ENCODE measurements at places on chromosomes 2 and 18.

GRCh38 chr2:75541430-75541829 lies 19.3 kb downstream of the EVA1A start:
- no peak for DNase-seq

DNA sequence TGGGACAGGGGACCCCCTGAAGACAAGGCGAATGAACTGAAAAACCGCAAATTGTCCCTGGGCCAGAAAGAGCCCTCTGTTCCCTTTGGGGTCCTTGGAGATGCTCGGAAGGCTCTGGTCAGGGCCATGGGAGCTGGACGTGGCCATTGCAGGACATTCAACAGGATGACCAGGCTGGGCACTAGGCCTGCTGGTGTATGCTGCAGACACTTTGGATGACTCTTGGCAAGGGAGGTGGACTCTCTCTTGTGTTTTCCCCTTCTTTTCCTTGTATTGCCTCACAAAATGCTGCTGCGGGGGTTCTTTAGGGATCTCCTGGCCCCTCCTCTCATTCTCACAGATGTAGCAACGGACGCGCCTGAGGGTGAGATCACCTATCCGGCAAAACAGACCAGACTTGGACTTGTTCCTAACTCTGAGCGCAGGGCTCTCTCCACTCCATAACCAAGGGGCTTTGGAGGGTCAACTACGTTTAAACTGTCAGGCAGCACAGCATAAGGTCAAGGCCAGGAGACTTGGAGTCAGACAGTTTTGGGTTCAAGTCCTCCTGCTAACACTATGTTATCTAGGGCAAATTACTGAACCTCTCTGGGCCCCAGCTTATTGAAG lies 41.8 kb upstream of the SH3RF3 start:
- DNase-seq = no peak

DNA sequence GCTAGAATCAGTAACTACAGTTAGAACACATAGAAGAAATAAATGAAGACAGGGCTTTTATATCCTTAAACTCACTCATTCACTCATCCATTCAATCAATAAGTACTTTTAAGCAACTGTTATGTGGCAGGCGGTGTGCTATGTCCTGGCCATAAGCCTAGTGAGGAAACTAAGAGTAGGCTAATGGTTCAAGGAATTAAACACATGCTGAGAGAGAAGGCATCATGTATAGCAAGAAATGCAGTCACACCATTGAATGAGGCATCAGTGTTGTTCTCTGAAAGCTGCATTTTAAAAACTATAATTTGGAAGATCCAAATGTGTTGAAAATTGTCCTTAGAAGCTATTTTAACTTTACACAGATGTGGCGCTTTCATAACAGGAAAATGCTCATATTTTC lies 86.5 kb upstream of the DTNA start:
- DNase-seq = no peak

DNA sequence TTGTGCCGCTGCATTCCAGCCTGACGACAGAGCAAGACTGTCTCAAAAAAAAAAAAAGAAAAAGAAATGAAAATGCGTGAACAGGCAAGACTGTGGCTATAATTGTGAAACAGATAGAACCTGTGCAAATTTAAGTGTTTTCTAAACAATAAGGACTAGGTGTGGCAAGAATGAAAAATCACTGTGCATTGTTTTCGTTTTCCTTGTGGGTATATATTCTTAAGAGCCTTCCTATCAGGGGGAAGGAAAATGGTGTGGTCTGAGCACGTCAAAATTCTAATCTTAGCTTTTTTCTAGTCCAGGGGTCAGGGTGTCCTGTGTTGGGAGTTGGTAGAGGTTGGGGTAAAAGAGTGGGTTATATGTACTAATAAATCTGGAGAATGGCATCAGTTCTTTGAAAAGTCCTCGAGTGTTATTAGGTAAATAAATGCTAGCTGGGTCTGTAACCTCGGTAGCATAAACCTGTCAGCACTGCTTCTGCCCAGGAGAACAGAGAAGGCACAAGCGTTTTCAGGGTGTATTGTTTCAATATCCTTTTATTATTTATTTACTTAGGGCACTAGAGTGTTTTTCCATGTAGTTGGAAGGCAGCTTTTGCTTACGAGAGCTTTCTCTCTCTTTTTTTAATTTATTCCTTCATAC lies 11.6 kb downstream of the ATP6V1C2 start:
- DNase-seq = no peak

GRCh38 chr2:23495661-23496114 lies 110.7 kb downstream of the KLHL29 start:
- DNase-seq = no peak

GRCh38 chr2:191530618-191531017 lies 147.3 kb upstream of the NABP1 start:
- no peak for DNase-seq

DNA sequence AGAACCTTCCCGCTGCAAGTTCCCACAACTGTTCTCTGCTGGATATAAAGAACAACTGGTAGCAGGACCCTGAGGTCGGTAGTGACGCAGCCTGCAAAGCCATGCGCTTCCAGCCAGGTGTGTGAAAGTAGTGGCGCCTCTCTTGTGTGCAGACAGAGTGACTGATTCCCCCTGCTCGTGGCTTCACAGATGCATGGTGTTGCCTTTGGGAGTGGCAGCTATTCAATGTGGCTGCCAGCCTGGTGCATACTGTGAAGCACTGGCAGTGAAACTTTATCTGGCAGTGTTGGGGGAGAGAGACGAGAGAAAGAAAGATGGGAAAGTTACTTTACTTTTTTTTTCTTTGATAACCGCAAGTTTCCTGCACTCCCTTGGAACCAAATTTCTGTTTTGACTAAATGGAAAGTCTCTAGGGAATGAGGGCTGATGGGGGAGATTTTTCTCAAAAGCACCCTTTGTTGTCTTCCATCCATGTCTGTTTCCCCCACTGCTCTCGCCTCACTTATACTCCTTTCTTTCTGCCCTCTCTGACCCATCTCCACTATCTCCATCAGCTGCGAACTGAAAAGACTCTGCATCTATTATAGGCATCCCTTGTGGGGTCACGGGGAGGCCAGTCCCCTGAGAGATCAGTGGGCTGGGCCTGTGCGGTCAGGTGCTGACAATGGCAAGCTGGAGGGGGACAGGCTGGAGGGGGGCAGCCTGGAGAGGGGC lies 90.0 kb upstream of the TNP1 start:
- no peak for DNase-seq

- no peak for DNase-seq
Observed at GRCh38 chr18:58279504-58280175, 235.6 kb downstream of the NEDD4L start.

DNA sequence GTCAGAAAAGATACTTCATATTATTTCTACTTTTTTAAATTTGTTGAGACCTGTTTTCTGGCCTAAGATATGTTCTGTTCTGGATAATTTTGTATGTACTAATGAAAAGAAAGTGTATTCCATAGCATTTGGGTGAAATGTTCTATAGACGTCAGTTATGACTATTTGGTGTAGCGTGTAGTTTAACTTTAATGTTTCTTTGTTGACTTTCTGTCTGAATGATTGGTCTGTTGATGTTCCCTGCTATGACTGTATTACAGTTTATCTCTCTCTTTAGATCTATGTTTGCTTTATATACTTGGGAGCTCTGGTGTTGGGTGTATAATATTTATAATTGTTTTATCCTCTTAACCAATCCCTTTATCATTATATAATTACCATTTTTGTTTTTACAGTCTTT lies 352.4 kb downstream of the PTPRM start:
- DNase-seq = no peak

- no peak for DNase-seq
Observed at GRCh38 chr2:102591491-102592045, 27.8 kb upstream of the SLC9A2 start.

DNA sequence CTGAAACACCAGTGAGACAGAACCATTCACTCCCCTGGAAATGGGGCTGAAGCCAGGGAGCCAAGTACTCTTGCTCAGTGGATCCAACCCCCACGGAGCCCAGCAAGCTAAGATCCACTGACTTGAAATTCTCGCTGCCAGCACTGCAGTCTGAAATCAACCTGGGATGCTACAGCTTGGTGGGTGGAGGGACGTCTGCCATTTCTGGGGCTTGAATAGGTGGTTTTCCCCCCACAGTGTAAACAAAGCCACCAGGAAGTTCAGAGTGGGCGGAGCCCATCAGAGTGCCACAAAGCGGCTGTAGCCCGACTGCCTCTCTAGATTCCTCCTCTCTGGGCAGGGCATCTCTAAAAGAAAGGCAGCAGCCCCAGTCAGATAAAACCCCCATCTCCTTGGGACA lies 292.8 kb downstream of the LNPK start:
- no peak for DNase-seq

GRCh38 chr2:43000242-43001054 lies 208.1 kb upstream of the HAAO start:
- no peak for DNase-seq

- no peak for DNase-seq
Observed at GRCh38 chr2:85590950-85591349, 4.6 kb upstream of the RNF181 start.

DNA sequence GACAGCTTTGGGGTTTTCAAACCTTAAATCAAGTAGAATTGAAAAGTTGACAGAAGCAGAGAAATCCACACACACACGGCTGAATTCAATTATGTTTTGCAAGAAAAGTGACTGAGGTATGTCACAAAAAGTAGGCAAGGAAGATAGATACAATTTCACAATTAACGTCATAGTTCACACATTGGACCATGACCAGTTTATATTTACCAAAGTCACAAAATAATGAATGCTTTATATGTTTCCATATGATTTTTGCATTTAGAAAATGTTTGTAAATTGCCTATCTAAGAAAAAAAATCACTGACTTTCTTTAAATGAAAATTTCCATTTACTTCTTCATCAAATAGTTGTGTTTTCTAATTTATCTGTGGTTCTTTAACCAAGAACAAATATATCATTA lies 29.4 kb upstream of the ZNF516 start:
- no peak for DNase-seq

Data from stimulated activated CD8-positive, alpha-beta memory T cell treated with anti-CD3 and anti-CD28 coated beads, Interleukin-4, amount 100 ng/mL, for 1 hour (primary cell).